ENCODE measurements at places on chromosomes 5 and 9. TPM values are rescaled to one million over a fixed set of nuclear protein-coding genes. Genes with fewer than 3 reads are reported as not detected.
A peak's percentile ranks its signal among the peaks of the same experiment; 100 is the strongest.

The SYNPO gene
- total RNA-seq = 67.4 TPM

The FOXD4L5 gene
- total RNA-seq = 0.21 TPM

- no peak for DNase-seq
Measured at GRCh38 chr5:30392897-30393296, 800.6 kb upstream of the CDH6 start.

DNA sequence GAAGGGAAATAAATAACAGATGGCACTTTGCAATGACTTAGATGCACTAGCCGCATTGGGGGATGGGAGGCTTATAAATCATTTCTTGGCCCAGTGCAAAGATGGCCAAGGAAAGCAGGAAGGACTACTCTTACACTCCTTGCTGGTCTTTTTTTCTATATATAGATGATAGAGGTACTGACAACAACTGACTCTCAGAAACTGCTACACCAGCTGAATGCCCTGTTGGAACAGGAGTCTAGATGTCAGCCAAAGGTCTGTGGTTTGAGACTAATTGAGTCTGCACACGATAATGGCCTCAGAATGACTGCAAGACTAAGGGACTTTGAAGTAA is 1.7 kb downstream of the CCNG1 start:
- no peak for DNase-seq

The SECISBP2 gene
- total RNA-seq = 77.1 TPM

DNA sequence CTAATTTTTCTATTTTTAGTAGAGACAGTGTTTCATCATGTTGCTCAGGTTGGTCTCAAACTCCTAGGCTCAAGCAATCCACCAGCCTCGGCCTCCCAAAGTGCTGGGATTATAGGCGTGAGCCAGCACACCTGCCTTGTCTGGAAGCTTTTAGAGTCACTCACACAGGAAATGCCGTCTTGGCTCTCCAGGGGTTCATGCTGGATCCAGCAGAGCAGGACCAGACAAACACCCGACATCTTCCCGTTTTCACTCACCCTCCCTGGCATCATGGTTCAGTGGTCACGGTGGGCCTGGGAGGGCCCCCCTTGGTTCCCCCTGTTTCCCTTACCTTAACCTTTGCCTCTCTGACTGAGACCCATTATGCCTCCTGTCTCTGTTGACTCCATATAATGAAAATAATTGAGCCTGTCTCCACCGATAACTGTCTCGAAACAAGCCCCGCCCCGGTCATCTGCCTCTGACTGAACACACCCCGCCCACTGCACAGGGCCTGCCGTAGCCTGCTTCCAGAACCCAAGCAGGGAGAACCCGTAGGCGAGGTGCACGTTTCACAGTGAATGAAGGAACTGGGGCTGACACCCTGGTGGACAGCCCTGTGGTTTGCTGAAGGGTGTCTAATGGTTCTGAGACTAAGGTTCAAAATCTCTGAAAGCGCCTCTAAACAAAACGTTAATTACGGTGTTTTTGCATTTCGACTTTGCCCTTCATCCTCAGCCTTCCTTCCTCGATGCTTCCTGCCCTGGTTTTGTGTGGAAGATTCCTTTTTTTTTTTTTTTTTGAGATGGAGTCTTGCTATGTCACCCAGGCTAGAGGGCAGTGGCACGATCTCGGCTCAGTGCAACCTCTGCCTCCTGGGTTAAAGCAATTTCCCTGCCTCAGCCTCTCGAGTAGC is 39.7 kb upstream of the SPRY4 start:
- DNase-seq = peak; percentile 82

The BTNL3 gene
- total RNA-seq = not detected

DNA sequence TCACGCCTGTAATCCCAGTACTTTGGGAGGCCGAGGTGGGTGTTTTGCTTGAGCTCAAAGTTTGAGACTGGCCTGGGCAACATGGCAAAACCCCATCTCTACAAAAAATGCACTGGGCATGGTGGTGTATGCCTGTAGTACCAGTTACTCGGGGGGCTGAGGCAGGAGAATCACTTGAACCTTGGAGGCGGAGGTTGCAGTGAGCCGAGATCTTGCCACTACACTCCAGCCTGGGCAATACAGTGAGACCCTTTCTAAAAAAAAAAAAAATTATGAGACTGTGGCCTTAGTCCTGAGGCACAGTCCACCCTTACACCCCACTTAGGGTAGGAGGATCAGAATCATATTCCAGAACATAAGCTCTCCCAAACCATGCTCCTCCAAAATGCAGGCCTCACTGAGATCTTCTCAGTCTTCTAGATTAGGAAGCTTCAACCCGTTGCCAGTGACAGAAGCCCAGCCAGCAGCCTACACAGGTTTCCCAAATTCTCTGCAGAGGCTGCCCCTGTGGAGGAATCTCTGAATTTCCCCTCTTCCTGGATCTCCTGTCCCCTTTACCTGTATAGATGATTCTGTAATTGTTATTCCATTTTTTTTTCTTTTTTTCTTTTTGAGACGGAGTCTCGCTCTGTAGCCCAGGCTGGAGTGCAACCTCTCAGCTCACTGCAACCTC is 77.3 kb downstream of the BASP1 start:
- DNase-seq = no peak

Data from tibial nerve (tissue), 4 donors.